ENCODE measurements at places on chromosomes 13 and 19.

DNA sequence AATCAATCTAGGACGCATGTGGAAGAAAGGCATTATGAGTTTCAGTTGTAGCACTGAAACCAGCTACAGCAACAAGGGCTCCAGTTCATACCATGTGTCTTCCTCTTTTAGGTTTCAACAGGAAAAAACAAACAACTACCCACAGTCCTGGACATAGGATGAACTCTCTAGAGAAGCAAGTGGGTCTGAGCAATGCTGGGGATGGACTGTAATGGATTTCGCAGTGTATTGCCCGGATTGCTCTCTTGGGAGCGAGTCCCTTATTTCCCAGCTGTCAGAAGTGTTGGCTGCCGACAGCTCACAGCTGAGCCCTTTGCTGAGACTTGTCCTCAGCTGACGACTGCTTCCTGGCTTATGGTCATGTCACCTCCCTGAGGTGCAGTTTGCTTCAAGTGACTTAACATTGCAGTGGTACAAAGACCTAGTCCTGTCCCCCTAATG lies 12.1 kb upstream of the MYCBP2 start:
- DNase-seq, result no peak

GRCh38 chr13:85666356-85666755 lies 132.9 kb downstream of the SLITRK6 start:
- no peak for DNase-seq

- no peak for DNase-seq
Measured at GRCh38 chr19:5314012-5314906, 26.4 kb downstream of the PTPRS start.

GRCh38 chr13:86445672-86446071 lies 646.5 kb upstream of the SLITRK6 start:
- DNase-seq, result no peak

GRCh38 chr19:29285878-29286277 lies 72.9 kb upstream of the UQCRFS1 start:
- DNase-seq, result no peak
